ENCODE measurements at places on chromosomes 5 and 9.

- DNase-seq: no peak
Measured at GRCh38 chr9:112301420-112301819, 32.0 kb downstream of the PTBP3 start.

- DNase-seq: no peak
Measured at GRCh38 chr9:133135146-133135745, 14.2 kb upstream of the RALGDS start.

DNA sequence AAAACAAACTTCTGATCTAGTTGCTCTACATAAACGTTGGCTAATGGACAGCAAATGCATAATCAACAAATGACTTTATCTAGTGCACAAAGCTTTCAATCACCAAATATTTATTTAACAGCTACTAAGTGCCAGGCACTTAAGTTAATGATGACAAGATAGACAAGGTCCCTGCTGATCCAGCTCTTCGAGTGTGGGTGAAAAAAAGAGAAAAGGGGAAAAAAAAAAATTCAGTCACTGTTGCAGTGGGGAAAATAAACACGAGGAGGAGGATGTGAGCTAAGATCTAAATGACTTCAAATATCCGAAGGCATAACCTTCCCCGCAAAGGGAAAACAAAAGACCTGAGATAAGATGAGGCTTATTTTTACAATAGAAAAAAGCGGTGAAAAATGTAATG is 9.6 kb downstream of the PSIP1 start:
- peak; percentile 34 for DNase-seq

DNA sequence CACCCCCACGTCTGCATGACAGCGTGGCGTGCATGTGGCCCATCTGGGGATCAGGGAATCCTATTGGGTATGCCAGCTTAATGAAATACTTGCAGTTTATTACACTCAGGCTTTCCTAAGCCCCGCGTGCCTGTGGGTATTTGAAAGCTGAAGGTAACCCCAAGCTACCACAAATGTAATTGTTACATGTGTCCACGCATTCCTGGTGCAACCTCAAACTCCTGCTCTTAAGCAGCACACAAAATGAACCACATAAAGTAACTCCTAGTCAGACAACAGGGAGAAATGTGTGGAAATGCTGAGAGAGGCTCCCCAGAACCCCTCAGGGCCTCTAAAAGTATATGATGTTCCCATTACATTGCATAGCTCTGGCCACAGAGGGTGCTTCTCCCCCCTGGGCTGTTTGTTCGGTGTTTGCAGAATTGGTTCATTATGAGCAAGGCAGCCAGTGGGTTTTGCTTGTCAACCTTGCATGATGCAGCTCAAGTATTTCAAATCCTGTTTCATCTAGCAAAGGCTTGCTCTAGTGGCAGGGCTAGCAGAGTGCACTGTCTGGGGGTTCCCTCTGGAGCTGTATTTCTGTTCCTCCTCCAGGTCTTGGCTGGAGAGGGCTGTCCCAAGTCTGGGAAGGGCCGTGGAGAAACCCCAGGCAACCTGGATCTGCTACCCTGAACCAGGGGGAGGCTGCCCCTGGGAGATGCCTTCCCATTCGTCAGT is 1.8 kb upstream of the DCANP1 start:
- no peak for DNase-seq

DNA sequence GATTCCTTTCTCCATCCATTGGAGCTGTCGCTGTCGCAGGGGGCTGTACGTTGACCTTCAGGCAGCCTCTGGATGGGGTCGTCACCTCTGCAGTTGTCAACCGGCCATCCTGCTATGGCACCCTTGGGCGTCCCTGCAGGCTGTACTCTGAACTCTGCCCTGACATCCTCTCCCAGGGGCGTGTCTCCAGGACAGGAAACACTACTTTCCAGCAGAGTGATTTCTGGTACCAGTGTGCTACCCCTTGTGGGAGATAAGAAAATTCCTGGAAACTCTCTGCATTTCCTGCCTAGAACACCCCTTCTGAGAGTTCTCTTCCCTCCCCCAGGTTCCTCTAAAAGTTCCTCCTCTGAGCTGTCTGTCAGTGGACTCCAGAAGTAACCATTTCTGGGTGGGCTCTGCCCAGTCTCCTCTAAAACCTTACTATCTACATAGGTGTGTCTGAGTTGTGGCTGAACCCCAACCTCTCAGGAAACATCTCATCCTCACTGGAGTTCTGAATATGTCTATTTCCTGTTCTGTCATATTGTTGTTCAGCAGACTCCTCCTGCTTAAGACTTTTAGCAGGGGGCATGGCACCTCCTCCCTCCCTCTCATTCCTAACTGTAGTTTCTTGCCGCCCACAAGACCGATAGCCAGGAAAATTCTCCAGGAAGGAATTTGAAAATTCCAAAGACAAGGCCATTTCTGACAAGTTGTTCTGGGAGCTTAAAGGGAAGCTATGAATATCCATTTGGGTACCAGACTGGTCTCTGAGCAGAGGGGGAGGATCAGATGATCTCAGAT is 145.3 kb upstream of the RASEF start:
- DNase-seq: no peak

DNA sequence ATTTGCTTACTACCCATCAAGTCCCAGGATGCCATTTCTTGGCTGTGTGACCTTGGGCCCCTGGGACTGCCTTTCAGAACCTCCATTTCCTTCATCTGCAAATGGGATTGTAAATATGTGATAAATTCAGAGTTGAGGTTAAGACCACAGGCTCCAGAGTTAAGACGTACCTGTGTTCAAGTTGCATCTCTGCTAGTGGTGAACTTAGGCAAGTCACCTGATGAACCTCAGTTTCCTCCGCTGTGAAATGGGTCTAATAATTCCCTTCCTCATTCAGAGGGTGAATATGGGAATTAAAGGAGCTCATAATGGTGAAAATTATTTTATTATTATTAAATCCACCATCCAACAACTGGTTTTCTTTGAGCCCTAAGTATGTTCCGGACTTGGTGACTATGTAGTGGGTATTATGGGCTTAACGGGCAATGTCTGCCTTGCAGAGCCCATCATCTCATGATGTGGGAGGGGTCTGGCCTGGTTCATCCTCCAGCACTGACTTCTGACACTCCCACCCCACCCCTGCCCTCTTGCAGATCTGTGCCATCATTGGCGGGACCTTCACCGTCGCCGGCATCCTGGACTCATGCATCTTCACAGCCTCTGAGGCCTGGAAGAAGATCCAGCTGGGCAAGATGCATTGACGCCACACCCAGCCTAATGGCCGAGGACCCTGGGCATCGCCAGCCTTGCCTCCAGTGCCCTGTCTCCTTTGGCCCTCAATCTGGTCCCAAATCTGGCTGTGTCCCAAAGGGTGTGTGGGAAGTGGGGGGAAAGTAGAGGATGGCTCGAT is 8.9 kb upstream of the RPL26L1 start:
- DNase-seq: no peak

- DNase-seq: no peak
Measured at GRCh38 chr5:36741128-36741527, 134.7 kb downstream of the SLC1A3 start.

GRCh38 chr5:149410721-149411432 is 31.8 kb upstream of the IL17B start:
- DNase-seq: no peak

DNA sequence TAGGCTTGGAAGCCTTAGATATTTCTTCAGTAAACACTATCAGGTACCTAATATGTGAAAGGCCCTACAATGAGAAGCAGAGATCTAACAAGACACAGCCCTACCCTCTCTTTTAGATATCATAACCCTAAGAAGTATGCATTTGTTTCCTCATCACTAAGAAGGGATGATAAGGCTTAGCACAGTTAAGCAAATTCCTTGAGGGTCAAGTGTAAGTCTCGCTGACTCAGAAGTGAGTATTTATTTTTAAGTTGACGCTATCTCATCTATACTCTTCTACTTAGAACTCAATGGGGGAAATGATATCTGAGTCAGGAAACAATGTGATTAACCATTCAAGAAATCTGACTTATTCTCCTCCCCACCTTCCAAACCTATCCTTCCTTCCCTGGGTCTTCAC is 149.7 kb downstream of the ESM1 start:
- no peak for DNase-seq

- no peak for DNase-seq
Measured at GRCh38 chr5:119470105-119470763, 17.9 kb downstream of the HSD17B4 start.

GRCh38 chr5:91030521-91031401 is 352.4 kb downstream of the ARRDC3 start:
- no peak for DNase-seq

GRCh38 chr9:27276193-27277030 is 20.5 kb downstream of the EQTN start:
- peak; percentile 13 for DNase-seq

GRCh38 chr5:111697881-111698757 is 58.9 kb downstream of the NREP start:
- DNase-seq: no peak

- DNase-seq: no peak
Measured at GRCh38 chr5:75524071-75524470, 12.4 kb downstream of the POLK start.

DNA sequence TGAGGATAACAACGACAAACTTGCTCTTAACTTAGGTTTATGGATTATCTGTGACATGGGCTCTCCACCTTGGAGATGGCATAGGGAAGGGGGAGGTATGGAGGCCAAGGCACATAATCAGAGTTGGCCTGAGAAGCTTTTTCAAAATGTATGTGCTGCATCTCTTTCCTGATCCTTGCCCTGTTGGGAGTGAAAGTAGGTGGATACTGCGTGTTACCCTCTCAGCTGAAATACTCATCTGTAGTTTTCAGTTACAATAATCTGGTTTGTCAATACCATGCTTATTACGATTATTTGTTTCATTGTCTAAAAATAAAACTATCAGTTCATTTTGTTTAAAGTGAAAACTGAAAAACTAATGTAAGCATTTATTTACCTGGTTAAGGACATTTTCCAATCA is 86.7 kb downstream of the SLC44A1 start:
- DNase-seq: no peak

DNA sequence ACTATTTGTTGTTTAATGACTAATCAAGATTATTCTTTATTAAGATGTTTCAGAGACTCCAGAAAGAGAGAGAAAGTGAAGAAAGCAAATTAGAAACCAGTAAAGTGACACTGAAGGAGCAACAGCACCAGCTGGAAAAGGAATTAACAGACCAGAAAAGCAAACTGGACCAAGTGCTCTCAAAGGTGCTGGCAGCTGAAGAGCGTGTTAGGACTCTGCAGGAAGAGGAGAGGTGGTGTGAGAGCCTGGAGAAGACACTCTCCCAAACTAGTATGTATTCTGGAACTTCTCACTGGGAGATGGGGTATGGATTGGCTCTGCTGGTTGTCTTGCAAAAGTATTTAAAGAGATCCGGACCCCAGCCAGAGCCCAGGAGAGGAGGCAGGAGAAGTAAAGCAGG is 33.6 kb downstream of the RAB14 start:
- DNase-seq: no peak

DNA sequence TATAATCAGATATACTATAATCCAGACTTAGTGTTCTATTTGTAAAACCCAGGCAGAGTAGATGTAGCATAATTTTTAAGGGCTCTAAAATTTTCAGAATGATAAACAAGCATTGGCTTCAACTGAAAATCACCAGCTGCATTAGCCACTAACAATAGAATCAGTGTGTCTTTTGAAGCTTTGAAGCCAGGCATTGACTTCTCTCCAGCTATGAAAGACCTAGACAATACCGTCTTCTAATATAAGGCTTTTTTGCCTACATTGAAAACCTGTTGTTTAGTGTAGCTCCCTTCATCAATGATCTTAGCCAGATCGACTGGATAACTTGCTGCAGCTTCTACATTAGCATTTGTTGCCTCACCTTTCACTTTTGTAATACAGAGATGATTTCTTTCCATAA is 1877.3 kb upstream of the ACO1 start:
- DNase-seq: no peak

DNA sequence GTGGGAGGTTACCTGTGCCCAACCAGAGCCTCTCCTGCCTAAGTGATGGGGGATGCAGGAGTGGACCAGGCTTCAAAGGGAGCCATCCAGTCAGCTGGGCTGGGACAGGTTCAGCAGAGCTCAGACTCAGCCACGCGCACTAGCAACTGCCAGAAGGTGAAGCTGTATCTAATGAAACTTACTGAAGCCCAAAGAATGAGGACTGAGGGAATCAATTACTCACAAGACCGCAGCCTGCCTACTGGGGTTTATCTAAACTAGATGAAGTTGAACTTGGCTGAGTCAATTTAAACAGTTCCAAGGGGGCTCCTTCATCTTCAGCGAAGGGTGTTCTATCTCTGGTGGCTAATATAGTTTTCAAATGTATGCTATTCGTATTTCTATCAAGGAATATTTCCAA is 11.4 kb downstream of the HAND1 start:
- DNase-seq: no peak

DNA sequence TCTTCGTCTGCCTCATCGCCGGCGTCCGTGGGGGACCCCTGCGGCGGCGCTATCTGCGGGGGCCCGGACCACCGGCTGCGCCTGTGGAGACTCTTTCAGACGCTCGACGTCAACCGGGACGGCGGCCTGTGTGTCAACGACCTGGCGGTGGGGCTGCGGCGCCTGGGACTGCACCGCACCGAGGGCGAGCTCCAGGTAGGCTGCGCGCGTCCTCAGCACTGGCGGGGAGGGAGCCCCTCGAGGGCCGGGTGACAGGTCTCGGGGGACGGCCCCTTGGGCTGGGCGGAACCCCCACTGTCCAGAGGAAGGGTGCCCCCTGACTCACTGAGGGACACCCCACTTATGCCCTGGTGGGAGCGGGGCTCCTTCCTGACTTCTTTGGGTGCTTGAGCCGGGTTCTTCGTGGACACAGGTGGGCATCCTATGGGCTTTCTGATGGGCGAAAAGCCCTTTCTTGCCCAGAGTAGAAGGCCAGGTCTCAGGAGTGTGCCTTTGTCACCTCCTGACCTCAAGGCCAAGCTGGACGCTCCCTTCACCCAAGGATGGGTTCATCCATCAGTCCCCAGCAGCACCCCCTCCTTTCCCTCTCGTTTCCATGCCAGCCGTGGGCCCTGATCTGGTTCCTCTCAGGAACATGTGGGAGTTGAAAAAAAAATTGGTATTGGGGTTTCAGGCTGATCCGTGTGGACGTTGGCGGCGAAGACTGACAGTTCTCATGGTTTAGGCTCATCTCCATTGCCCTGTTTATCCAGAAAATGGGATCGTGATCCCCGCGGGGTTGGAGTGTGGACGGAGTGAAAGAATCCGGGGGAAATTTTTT is 564 bp downstream of the SLC25A25 start:
- no peak for DNase-seq

DNA sequence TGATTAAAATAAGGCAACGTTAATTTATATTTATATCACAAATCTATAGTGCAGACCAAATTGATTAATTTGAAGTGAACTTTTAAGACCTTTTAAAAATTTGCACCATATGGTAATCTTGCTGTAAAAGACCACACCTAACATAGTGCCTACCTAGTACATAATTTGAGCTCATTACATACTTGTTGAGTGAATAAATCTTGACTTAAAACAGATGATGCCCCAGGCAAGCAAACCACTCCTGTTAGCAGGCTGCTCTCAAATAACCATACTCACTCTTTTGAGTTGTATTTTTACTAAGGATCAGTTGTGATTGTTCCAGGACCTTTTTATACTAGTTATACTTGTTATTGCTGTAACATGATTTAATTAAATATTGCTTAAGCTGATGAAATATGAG is 27.2 kb downstream of the CMYA5 start:
- DNase-seq: no peak

- DNase-seq: no peak
Measured at GRCh38 chr9:94952565-94953373, 226.3 kb downstream of the AOPEP start.

GRCh38 chr5:113221294-113222176 is 213.3 kb downstream of the TSSK1B start:
- DNase-seq: no peak

Measured in DMS153 (cell line).